ENCODE measurements at places on chromosomes 1 and 21.

DNA sequence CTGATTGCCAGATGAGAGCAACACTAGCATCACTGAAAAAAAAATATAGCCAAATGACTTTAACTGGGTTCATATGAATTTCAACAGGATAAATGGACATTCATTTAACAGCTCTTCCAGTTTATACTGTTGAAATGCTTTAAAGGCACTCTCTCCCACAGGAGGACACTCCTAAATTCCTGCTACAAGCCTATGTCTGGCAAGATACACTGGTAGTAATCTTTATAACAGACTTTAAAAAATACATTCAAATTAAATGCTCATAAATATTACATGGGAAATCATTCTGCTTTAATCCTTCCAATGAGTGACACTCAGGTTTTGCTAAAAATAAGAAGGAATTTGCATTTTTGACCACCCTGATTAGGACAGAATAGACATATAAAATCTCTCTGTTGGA lies 526.7 kb upstream of the ADAMTS5 start:
- no peak for DNase-seq

DNA sequence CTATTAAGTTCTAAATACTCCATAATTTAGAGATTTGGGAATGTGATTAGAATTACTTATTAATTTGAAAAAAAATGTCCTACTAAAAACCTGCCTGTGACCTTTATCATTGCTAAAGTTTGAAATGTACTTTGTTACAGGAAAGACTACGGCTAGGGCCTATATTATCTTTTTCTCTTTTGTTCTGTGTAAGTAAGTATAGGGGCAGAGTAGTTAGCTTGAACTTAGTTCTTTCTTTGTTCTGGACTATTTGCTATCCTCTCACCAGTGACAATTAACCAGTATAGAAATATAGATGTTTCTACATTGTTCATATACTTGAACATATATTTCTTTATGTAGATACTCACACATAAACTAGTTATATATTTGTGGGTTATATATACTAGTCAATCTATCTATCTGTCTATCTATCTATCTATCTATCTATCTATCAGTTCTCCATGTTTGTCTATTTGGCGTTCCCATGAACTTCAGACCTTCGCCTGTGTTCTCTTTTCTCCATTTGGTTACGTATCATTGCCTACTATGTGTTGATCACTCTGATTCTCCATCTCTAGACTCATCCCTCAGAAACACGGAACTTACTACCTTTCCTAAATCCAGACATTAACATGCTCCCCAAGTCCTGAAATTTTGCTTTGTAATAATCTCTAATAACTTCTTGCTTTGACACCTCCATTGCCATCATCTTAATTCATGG lies 3.3 kb downstream of the PTPRC start:
- DNase-seq, result no peak

- DNase-seq, result peak; percentile 70
Measured at GRCh38 chr1:93680076-93680419, 1.6 kb downstream of the BCAR3 start.

- DNase-seq, result no peak
Measured at GRCh38 chr1:61636376-61636775, 88.6 kb downstream of the TM2D1 start.

GRCh38 chr21:45551316-45551715 lies 9.1 kb upstream of the SLC19A1 start:
- DNase-seq, result peak; percentile 59

DNA sequence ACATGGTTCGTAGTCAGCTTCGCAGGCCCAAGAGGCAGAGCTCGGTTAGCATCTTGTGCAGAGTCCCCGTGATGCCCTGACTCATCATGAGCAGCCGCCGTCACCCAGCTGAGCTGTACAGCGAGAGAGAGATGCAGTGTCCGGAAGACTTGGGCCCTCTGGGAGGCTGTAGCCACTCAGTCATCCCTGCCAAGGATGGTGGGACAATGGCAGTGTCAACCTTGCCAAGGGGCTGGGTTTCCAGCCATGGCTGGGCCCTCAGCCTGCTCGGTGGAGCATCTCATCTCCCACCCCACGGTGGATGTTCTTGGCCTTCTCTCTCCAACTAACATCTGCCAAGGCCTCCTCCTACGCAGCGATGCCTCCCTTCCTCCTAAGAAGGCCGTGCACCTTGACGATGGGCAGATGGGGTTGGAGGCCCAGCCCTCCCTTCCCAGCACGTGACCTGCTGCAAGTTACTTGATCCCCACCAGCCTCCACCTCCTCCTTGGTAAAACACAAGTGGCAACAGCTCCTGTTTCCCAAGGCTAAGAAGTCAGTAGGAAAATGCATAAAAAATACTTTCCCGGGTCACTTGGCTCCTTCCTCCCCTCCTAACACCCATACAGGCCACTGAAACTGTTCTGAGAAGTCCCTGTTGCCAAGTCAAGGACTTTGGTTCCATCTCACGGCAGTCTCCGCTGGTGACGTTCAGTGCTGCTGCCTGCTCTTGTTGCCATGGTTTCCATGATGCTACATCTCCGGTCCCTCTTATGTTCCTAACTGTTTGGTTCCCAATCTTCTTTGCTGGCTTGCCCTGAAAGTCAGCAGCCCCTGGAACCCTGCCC lies 384.7 kb upstream of the VAMP3 start:
- no peak for DNase-seq

GRCh38 chr1:109425391-109426280 lies 612 bp downstream of the PSMA5 start:
- peak; percentile 73 for DNase-seq

GRCh38 chr21:19608101-19608621 lies 1204.6 kb upstream of the TMPRSS15 start:
- no peak for DNase-seq

DNA sequence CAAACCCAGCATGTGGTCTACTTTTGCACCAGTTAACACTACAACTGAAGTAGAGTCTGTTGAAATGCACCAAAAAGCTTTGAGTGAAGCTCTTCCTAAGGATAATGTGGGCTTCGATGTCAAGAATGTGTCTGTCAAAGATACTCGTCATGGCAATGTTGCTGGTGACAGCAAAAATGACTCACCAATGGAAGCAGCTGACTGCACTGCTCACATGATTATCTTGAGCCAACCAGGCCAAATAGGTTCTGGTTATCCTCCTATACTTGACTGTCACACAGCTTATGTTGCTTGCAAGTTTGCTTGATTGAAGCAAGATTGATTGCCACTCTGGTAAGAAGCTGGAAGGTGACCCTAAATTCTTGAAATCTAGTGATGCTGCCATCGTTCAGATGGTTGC lies 85.2 kb downstream of the DENND1B start:
- DNase-seq, result no peak

- DNase-seq, result no peak
Measured at GRCh38 chr1:213723187-213723586, 264.6 kb upstream of the PROX1 start.

DNA sequence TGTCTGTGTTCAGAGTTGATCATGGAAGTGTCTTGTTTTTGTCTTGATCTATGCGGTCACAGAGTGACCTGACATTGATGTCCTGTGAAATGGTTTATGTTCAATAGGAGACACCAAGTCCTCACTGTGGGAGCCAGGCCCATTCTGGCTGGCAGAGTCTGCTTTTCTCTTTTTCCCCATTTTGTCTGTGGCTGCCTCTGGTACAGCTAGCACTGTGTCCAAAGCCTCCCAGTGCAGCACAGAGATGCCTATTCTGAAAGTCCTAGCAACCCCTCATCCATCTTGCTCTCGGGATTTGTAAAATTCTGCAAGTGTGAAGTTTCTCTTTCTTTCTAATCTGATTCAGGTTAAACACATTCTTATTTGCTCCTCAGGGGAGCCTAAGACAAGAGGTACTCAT lies 14.3 kb downstream of the TNN start:
- DNase-seq, result no peak

GRCh38 chr1:171346881-171347280 lies 32.9 kb downstream of the FMO4 start:
- no peak for DNase-seq

GRCh38 chr21:31176080-31176551 lies 137.8 kb upstream of the KRTAP19-8 start:
- no peak for DNase-seq

- DNase-seq, result no peak
Measured at GRCh38 chr1:208807446-208808127, 563.4 kb upstream of the PLXNA2 start.

- no peak for DNase-seq
Measured at GRCh38 chr1:109241344-109241743, 8.0 kb upstream of the CELSR2 start.

- DNase-seq, result no peak
Measured at GRCh38 chr21:24881506-24881905, 725.8 kb downstream of the MRPL39 start.

DNA sequence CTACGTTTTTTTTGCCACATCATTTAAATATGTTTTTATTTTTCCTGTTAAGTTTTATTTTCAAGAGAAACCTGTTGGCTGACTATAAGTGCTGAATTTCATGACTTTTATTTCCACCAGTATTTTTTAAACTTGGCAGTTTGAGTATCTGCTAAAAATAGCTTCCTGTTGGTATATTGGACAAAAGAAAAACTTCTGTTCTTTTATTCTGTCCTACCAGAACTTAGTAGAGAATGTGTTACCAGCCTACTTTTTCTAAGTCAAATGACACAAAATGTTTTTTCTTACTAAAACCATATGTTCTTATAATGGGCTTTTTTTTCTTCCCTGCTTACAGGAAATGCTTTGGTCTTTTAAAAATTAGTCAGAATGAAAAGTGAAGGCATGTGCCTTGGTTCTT lies 7.6 kb downstream of the DR1 start:
- peak; percentile 69 for DNase-seq

GRCh38 chr1:197305925-197306324 lies 37.9 kb downstream of the CRB1 start:
- DNase-seq, result no peak

- no peak for DNase-seq
Measured at GRCh38 chr21:34576041-34576511, 38.8 kb downstream of the RCAN1 start.

DNA sequence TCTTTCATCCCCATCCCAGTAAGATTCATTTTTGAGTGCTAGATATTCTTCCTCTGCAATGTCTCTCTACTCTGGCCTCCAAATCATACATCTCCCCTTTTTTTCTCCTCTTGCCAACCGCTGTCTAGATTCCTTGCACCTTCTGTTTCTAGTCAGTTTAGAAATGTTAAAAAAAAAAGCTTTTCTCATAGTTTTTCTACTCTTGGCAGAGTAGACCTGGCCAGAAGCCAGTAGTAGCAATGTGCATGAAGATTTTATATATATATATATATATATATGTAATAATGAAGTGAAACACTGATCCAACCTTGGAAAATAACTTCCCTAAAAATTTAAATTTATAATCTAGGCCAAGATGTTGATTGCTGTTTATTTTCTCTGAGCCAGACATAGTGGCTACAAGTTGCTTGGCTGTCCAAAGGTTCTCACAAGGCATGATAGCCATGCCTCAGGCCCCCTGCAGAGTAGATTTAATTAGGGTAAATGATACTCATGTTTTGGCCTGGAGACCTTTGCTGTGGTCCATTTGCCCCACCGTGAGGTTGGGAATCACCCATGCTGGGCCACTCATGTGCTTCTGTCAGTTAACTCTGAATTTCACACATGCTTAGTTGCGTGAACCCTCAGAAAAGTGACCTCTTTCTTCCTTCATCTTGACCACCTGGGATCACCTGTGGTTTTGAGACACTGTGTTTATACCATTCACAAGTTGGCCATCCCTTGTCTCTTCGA lies 103.4 kb upstream of the KCNE2 start:
- no peak for DNase-seq

DNA sequence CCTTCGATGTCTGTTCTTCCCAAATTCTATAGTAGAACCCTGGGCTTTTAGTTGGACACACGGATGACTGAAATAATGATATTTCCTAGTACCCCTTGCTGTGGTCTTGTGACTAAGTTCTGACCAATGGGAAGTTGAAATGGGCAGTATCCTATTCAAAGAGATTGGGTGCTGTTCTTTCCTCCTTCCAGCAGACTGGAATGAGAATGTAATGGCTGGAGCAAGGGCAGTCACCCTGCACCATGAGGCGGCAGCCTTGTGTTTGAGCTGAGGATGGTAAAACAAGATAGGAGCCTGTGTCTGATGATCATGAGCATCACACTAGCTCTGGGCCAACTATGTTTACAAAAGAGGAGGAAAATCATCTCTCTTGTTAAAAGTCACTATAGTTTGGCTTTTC lies 5.1 kb upstream of the SRM start:
- no peak for DNase-seq

GRCh38 chr1:107964336-107965109 lies 457 bp downstream of the VAV3 start:
- DNase-seq, result peak; percentile 24

- peak; percentile 39 for DNase-seq
Measured at GRCh38 chr1:30726236-30726635, 2.9 kb upstream of the MATN1 start.

GRCh38 chr1:177586429-177586828 lies 383.4 kb downstream of the SEC16B start:
- peak; percentile 73 for DNase-seq
